Ovary (tissue), 10 donors: ENCODE measurements at places on chromosomes 4 and X. TPM values are rescaled to one million over a fixed set of nuclear protein-coding genes. Genes with fewer than 3 reads are reported as not detected.

ZNF280C gene
- 4.8 TPM for total RNA-seq

SSX2 gene
- total RNA-seq: not detected

TENM3 gene
- 16.1 TPM for total RNA-seq

MAGEA12 gene
- total RNA-seq: not detected

SMPX gene
- total RNA-seq: 0.67 TPM

CSN1S1 gene
- not detected for total RNA-seq

PPID gene
- total RNA-seq: 14.5 TPM

THAP6 gene
- 15.2 TPM for total RNA-seq

TRIM60 gene
- not detected for total RNA-seq

GAGE1 gene
- not detected for total RNA-seq

NLGN3 gene
- 3.1 TPM for total RNA-seq

USP9X gene
- 60.0 TPM for total RNA-seq

LINC00632 gene
- total RNA-seq: 14.2 TPM

RHOXF2B gene
- not detected for total RNA-seq

FOXR2 gene
- total RNA-seq: not detected

RENBP gene
- 4.0 TPM for total RNA-seq

RNF128 gene
- total RNA-seq: 1.00 TPM

CT83 gene
- not detected for total RNA-seq

GALNTL6 gene
- total RNA-seq: not detected

IL2 gene
- not detected for total RNA-seq

PAGE2B gene
- total RNA-seq: not detected

PABPC1L2A gene
- total RNA-seq: not detected

RBMX gene
- total RNA-seq: 192 TPM

RWDD4 gene
- total RNA-seq: 37.8 TPM

GRK4 gene
- total RNA-seq: 7.6 TPM

ZXDA gene
- 8.5 TPM for total RNA-seq

H2BW2 gene
- total RNA-seq: not detected

PAGE5 gene
- total RNA-seq: not detected

ASIC5 gene
- not detected for total RNA-seq

NDNF gene
- total RNA-seq: 28.1 TPM

HSFX1 gene
- 3.7 TPM for total RNA-seq

GLRA2 gene
- total RNA-seq: 0.10 TPM

SCML2 gene
- total RNA-seq: 4.8 TPM

NKX1-1 gene
- not detected for total RNA-seq

HTR2C gene
- not detected for total RNA-seq

FAM114A1 gene
- 75.6 TPM for total RNA-seq

UGT2B15 gene
- not detected for total RNA-seq

PF4V1 gene
- not detected for total RNA-seq

XAGE1B gene
- total RNA-seq: not detected

SPIN2A gene
- 0.42 TPM for total RNA-seq

CLDN22 gene
- total RNA-seq: not detected

GABRQ gene
- total RNA-seq: not detected

SERPINA7 gene
- not detected for total RNA-seq

RBMXL3 gene
- total RNA-seq: not detected

ABRAXAS1 gene
- total RNA-seq: 33.8 TPM

UXT gene
- total RNA-seq: 133 TPM

SAGE1 gene
- total RNA-seq: not detected

FAAH2 gene
- total RNA-seq: 1.7 TPM

GLUD2 gene
- total RNA-seq: 0.61 TPM

TGIF2LX gene
- not detected for total RNA-seq

DOK7 gene
- 2.5 TPM for total RNA-seq

IDUA gene
- total RNA-seq: 34.9 TPM

EPHA5 gene
- total RNA-seq: 3.8 TPM

GPC3 gene
- total RNA-seq: 5.0 TPM

CACNA1F gene
- total RNA-seq: not detected

ADAM29 gene
- not detected for total RNA-seq

IRAK1 gene
- total RNA-seq: 52.6 TPM

ARSD gene
- 45.0 TPM for total RNA-seq

ZBTB49 gene
- 13.4 TPM for total RNA-seq
